ENCODE measurements at places on chromosomes 2 and 18. TPM values are rescaled to one million over a fixed set of nuclear protein-coding genes. Genes with fewer than 3 reads are reported as not detected.
A peak's percentile ranks its signal among the peaks of the same experiment; 100 is the strongest.

DNA sequence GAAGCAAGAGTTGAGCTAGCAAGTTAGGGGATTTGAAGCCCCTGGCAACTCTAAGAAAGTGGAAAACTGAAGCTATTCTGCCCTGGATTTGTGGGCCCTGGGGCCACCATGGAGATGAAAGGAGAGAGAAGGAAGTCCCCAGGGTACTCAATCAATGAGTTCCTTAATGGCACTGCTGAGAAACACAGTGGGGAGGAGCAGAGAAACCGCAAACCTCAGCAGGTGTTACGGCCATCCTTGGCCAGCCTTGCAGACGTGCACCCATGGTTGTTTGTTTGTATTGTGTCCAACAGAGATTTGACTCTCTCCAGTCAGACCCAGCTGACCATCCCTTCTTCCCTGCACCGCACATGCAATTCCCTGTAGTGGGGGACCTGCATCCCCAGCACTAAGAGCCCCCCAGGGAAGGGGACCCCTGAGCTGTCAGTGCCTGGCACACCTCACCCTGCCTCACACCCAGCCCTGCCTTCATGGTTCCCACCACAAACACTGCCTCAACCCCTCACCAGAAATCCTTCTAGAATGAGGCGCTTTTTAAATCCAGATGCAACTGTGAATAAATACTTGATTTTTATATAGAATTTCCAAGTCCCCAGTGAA, 255.3 kb downstream of the SH3BP4 start:
- H3K27me3 ChIP-seq, result no peaks in the 10 kb centered on the region
- no peaks in the 10 kb centered on the region for H3K36me3 ChIP-seq
- H3K4me3 ChIP-seq, result no peak overlapping the region

DNA sequence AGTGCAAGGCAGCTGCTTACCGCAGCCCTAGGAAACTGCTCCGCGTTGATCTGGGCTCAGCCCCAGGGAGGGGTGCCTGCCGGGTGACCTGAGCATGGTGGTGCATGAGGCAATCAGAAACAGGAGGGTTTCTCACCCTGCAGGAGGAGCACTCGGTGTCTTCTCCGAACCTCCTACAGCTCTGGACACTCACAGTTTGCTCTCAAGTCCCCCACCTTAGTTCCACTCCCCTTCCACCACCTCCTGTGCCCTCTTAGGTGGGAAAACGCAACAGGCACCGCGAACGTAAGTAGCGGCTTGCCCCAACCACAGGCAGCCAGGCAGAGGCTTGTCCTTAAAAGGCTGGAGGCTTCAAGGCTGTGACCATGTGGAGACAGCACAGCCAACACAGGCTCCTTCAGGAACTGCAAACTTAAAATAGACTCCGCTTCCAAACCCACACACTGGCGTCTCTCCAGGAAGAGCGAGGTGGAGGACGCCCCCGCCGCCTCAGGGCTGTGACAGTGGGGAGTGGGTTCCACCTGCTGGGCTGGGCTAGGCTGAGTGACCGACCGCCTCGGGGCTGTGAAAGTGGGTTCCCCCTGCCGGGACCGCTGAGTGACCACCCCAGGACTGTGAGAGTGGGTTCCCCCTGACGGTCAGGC, 71.6 kb downstream of the NDUFA10 start:
- H3K27ac ChIP-seq, result peak overlapping the region; percentile 93
- no peaks in the 10 kb centered on the region for H3K36me3 ChIP-seq
- peaks cover 26% of the 10 kb centered on the region for H3K4me1 ChIP-seq
- no peaks in the 10 kb centered on the region for H3K27me3 ChIP-seq
- no peak for DNase-seq
- peak overlapping the region; percentile 32 for H3K4me3 ChIP-seq

DNA sequence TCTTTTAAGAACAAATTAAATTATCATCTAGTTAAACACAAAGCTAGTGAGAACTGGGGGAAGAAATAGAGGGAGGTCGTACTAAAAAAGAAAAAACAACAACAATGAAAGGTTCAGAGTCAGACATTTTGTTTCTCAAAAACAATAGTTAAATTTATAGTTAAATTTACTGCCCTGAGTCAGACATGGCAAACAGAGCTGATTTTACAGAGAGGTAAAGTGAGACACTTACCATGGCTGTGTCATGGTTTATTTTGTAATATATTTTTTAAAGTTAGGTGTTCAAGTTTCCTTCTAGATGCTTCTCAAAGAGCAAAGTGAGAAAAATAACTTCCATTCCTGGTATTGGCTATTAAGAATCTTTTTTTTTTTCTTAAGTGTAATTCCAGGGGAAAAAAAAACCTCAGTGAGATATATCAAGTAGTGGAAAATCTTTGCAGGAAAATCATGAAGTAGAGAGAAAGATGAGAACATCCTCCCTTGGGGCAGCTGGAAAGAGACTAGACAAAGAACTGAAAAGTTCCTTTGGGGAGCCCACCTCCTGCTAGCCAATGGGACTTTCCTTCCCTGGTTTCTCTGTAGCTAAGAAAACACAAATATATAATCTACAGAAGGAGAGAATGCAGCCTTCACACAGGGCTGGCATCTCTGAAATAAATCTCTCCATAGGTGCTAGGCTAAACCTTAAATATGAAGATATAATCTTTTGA, 12.3 kb downstream of the KLF7 start:
- no peaks in the 10 kb centered on the region for H3K27me3 ChIP-seq
- peaks cover 92% of the 10 kb centered on the region for H3K4me1 ChIP-seq
- H3K27ac ChIP-seq, result peak overlapping the region; percentile 16
- no peaks in the 10 kb centered on the region for H3K36me3 ChIP-seq

DNA sequence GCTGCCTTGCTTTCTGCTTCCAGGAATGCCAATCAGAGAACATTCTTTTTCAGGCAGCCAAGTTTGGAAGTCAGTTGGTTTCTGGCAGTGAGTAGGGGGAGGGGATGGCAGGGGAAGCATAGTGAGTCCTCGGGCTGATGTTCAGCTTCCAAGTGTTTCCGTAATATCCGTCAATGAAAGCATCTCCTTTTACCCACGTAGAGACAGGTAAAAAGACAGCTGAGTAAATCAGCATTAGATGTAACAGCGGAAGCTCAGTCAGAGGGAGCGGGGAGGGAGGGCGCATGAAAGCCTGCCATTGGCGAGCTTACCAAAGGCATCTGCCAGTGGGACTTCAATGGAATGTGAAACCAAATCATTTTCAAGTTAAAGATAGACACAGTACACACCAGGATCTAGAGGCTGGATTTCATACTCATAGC, 117.1 kb upstream of the DTNA start:
- H3K36me3 ChIP-seq, result no peaks in the 10 kb centered on the region
- peak overlapping the region; percentile 84 for H3K27ac ChIP-seq
- no peaks in the 10 kb centered on the region for H3K27me3 ChIP-seq
- H3K4me3 ChIP-seq, result peak overlapping the region; percentile 73
- DNase-seq, result no peak
- H3K4me1 ChIP-seq, result peaks cover 21% of the 10 kb centered on the region

GRCh38 chr18:63223837-63224236, 95.7 kb downstream of the BCL2 start:
- H3K27me3 ChIP-seq, result no peaks in the 10 kb centered on the region
- H3K4me3 ChIP-seq, result no peak overlapping the region
- H3K27ac ChIP-seq, result no peak overlapping the region
- H3K4me1 ChIP-seq, result peaks cover 19% of the 10 kb centered on the region

Gene PLEK
- total RNA-seq, result 20.7 TPM

Gene MAP3K19
- not detected for total RNA-seq

Gene COL4A4
- total RNA-seq, result 17.2 TPM

Gene ACADL
- 51.6 TPM for total RNA-seq
